GM12892 (cell line): ENCODE measurements at places on chromosomes 7 and 10.

DNA sequence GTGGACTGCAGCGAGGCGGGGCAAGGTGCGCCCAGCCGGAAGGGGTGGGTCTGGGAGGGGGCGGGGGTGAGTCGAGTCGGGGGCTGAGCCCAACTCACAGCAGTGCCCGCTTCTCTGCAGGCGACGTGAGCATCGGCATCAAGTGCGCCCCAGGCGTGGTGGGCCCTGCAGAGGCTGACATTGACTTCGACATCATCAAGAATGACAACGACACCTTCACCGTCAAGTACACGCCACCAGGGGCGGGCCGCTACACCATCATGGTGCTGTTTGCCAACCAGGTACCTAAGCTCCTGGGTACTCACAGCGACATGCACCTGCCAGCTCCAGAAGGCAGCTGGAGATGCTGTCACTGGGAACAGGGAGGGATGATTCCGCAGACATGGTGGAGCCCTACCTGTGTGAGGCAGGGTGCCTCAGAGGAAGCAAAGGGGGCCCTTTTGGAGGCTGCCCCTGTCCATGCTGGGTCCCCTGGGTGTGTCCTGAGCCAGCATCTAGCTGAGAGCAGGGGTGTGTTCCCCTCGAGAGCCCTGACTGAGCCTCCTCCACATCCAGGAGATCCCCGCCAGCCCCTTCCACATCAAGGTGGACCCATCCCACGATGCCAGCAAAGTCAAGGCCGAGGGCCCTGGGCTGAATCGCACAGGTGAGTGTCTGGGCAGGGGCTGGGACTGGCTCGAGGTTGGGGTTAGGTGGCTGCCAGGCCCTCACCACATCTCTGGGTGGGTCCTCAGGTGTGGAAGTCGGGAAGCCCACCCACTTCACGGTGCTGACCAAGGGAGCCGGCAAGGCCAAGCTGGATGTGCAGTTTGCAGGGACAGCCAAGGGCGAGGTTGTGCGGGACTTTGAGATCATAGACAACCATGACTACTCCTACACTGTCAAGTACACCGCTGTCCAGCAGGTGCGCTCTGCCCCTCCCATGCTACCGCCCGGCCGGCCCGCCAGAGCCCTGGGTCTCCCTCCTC is 12.8 kb downstream of the FLNC start:
- no peak for DNase-seq

- no peak for DNase-seq
These were observed 63.8 kb downstream of the ATAD1 start for GRCh38 chr10:87753995-87754866.

GRCh38 chr7:96236198-96237039 is 85.5 kb downstream of the SLC25A13 start:
- DNase-seq = no peak

DNA sequence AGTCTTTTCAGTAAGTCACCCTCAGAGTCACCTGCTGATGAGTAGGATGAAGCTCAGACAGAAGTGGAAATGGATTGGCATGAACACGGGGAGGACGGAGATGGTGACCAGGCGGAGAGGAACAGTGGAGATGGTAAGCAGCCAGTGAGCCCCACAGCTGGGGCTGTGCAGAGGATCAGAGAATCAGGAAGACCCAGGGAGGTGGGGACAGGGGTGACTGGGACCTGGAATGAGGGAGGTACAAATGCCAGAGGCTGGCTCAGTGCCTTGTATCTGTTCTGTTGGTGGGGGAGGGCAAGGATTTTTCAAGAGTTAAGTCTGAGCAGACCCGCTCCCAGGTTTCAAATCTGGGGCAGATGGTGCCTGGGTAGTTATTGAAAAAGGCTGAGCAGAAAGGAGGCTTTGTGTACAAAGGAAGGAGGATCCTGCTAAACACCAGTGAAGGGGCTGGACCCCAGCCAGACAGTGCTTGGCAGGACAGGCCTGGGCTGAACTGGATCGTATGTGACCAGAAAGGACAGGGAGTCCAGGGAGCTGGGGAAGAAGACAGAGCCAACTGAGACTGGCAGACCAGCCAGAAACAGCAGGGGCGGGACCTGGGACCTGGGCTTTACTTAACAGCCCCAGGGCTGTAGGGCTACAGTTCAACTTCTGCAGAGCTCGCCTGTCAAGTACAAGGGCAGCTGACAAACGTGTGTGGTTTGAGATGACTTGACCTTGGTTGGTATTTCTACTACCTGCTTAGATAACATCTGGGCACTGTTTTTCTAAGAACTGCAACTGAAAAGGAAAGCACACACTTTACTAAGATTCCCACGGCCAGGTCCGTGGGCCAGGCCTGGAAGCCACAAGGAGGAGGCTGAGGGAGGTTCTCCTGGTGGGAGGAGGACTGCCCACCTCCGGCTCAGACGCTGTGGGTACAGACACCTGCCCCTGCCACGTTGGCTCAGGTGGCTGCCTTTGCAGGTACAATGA is 13.2 kb upstream of the FRMPD2 start:
- no peak for DNase-seq

DNA sequence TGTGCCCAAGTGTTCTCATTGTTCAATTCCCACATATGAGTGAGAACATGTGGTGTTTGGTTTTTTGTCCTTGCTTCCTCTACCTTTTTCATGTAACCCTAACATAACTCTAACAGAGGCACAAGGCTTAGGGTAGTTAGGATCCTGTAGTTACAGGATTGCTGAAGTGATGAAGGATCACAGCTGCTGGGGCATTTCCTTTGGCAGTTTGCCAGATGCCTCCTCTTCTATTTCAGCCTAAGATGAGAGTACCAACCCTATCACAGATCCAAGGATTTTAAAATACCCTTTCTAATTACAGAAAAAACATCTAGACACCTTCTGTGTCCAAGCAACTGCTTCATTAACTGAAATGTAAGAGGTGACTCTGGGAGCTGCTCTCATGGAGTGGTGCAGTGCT is 141.7 kb upstream of the COL1A2 start:
- DNase-seq = no peak

DNA sequence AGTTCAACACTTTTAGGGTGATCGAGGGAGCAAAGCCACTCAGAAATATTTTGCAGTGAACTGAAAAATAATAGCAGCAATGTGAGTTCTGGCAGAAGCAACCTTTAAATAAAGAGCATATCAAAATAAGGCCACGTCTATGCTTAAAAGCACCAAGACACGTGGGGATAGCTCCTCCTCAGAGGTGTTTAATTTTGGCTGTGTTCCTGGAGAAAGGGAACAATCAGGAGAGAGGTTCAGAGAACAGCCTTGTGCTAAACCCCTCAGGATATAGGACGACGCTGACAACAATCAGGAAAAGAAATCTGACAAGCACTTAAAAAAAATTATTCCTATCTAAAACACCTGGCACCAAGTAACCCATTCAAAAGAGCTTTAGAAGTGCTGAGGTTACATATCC is 471.9 kb upstream of the CELF2 start:
- no peak for DNase-seq

DNA sequence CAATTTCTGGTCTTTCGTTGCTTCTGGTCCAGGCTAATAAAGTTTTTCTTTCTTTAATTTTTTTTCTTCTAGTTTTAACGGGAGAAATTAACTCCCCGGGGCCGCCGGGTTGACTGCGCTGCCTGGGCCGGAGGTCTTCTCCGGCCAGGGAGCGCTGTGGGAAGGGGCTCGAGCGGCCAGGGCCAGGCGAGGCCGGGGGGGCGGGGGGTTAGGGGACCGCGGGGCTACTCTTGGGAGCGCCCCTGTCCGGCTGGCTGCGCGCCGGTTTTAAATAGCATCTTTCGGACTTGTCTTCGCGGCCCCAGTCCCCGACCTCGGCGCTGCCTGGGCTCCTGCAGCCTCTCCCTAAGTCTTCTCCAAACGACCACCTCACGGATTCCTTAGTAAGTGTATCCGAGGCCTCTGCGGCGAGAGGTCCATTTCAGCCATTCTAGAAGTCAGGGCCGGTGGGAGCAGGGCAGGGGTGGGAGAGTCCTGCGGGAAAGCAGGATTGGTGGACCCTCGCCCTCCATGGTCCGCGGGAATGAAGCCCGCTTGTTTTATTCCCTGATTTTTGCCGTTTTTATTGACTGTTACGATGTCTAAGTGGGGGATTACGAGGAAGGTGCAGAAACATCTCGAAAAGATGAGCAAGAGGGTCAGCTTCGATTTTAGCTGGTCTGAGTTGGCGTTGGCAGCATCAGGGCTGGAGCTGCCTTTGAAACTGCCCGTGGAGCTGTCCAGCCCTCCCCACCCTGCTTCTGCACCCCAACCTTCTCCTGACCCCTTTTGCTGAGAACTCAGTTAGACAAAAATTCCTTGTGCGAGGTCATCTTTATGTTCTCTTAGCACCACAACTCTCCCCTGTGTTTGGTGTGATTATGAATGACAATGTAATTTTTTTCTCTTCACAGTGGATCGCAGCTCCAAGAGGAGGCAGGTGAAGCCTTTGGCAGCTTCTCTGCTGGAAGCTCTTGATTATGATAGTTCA is 555 bp downstream of the PHF14 start:
- peak; percentile 15 for DNase-seq

- no peak for DNase-seq
These were observed 118.5 kb downstream of the GRID1 start for GRCh38 chr10:86248062-86248461.

DNA sequence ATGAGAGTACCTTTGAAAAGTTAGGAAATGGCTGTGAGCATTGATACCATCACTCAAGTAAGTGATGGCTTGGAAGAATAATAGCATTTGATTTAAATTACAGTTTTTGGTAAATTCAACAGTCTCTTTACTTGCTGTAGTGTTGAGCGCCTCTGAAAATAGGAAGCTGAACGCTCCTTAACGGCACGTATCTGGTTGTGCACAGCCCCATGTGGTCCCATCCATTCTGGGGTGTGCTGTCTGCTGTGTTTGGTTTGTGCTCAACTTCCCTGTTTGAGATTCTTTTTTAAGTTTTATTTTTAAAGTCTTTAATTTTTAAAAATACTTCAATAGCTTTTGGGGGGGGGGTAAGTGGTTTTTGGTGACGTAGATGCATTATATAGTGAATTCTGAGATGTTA is 51.5 kb downstream of the DNAJB6 start:
- no peak for DNase-seq

DNA sequence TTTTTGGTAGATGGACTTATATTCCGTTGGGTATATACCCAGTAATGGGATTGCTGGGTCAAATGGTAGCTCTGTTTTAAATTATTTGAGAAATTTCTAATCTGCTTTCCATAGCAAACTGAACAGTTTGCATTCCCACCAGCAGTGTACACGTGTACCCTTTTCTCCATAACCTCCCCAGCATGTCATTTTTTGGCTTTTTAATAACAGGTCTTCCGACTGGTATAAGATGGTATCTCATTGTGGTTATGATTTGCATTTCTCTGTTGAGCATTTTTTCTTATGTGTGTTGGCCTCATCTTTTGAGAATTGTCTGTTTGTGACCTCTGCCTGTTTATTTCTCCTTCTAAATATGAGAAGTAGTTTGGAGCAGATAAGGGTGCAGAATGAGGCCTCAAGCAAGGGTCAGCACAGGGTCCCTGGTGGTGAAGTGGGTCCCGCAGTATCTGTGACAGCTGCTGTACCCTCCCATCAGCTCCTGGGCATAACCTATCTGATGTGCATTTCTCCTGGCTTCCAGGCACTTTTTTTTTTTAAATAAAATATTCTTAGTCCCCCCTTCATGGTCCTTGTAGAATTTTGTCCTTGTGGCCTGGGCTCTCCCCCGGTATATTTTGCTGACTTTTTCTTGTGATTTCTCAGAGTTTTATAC is 73.5 kb downstream of the PROSER2 start:
- no peak for DNase-seq

GRCh38 chr10:103712898-103713498 is 142.4 kb downstream of the SH3PXD2A start:
- peak; percentile 59 for DNase-seq

DNA sequence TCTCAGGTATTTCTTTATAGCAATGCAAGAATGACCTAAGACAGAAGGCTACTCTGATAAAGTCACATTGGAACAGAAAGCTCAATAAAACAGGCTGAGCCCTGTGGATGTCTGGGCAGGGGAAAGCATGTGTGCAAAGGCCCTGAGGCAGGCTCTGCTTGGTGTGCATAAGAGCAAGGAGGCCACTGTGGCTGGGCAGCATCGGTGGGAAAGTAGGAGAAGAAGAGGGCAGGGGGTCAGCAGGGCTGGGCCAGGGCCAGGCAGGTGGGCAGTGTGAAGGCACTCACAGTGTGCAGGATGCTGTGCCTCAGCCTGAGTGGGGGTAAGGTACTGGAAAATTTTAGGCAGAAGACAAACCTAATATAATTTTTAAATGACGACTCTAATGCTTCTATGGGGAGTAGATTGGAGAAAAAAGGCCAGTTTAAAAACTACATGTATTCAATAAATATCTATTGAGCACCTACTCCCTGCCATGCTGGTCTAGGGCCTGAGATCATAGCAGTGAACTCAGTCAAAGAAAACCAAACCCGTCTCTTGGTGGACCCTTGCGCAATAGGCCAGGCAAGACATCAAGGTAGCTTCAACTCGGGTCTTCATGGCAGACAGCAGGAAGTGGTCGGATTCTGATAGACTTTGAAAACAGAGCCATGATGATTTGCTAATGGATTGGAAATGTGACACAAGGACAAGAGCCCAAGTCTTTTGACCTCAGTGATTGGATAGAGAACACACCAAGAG is 572.3 kb downstream of the TCERG1L start:
- no peak for DNase-seq
